ENCODE measurements at places on chromosomes 7 and 10. TPM values are rescaled to one million over a fixed set of nuclear protein-coding genes. Genes with fewer than 3 reads are reported as not detected.

DNA sequence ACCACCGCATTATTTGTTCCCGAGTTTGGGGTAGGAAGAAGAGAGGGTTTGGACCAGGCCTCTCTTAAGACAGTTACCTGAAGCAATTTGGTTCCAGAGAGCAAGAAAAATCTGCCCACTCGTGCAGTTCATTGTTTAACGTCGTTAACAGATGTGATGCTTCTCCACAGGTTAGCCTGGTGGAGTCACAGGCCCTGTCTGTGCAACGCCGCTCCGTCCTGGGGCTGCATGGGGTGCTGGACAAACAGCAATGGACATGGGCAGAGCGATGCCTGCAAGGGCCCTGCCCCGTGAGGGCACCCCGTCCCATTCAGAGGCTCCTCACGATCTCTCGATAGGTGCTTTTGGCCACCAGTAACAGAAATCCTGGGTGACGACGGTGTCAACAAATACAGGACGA, 9.7 kb downstream of the FOXL3 start:
- peak; percentile 73 for DNase-seq
- H3K4me1 ChIP-seq, result no peaks in the 10 kb centered on the region
- H3K36me3 ChIP-seq, result no peaks in the 10 kb centered on the region
- H3K27ac ChIP-seq, result no peak overlapping the region

Gene ELN
- 69.1 TPM for total RNA-seq

GRCh38 chr7:158282461-158283001, 305.1 kb downstream of the PTPRN2 start:
- H3K27ac ChIP-seq, result no peak overlapping the region
- no peaks in the 10 kb centered on the region for H3K36me3 ChIP-seq
- no peaks in the 10 kb centered on the region for H3K27me3 ChIP-seq
- DNase-seq, result peak; percentile 58

Gene AKR1C8
- total RNA-seq, result not detected

Gene INMT
- total RNA-seq, result 1.5 TPM

DNA sequence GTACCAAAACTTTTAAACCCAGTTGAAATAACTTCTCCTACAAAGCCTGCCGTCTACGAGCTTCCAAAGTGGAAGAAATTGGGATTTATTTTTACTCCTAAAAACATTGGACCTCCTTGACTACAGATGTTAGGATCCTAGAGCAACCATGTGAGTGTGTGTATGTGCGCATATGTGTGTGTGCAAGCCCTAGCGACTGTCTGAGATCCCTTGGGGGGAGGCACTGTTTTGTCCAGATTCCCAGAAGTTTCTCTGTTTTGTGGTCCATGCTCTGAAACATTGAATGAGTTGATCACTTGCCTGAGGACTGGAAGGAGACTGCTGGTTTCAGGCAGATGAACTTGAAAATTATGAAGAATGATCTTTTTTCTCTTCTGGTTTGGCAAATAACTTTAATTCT, 312.3 kb upstream of the ZNF32 start:
- H3K36me3 ChIP-seq, result no peaks in the 10 kb centered on the region
- peaks cover 28% of the 10 kb centered on the region for H3K4me1 ChIP-seq
- no peaks in the 10 kb centered on the region for H3K27me3 ChIP-seq
- H3K4me3 ChIP-seq, result no peak overlapping the region
- no peak overlapping the region for H3K27ac ChIP-seq

GRCh38 chr7:136150311-136150710, 173.2 kb upstream of the MTPN start:
- H3K27me3 ChIP-seq, result no peaks in the 10 kb centered on the region
- DNase-seq, result no peak
- H3K4me3 ChIP-seq, result no peak overlapping the region
- no peaks in the 10 kb centered on the region for H3K36me3 ChIP-seq

Gene SPACDR
- total RNA-seq, result 0.36 TPM

GRCh38 chr7:4051696-4052095, 630.4 kb upstream of the FOXK1 start:
- H3K4me1 ChIP-seq, result no peaks in the 10 kb centered on the region
- no peak overlapping the region for H3K27ac ChIP-seq
- H3K4me3 ChIP-seq, result no peak overlapping the region
- H3K36me3 ChIP-seq, result no peaks in the 10 kb centered on the region
- no peaks in the 10 kb centered on the region for H3K27me3 ChIP-seq

- DNase-seq, result peak; percentile 83
- H3K27ac ChIP-seq, result no peak overlapping the region
- peak overlapping the region; percentile 31 for H3K4me3 ChIP-seq
- H3K27me3 ChIP-seq, result peaks cover 10% of the 10 kb centered on the region
- H3K36me3 ChIP-seq, result no peaks in the 10 kb centered on the region
Measured at GRCh38 chr10:6124666-6125065, 35.8 kb downstream of the RBM17 start.
